Stimulated activated naive CD8-positive, alpha-beta T cell treated with anti-CD3 and anti-CD28 coated beads, Interleukin-15, amount 100 ng/mL, for 72 hours (primary cell): ENCODE measurements at places on chromosomes 13 and 19.

GRCh38 chr19:720345-721160, 11.8 kb downstream of the PALM start:
- DNase-seq = no peak

DNA sequence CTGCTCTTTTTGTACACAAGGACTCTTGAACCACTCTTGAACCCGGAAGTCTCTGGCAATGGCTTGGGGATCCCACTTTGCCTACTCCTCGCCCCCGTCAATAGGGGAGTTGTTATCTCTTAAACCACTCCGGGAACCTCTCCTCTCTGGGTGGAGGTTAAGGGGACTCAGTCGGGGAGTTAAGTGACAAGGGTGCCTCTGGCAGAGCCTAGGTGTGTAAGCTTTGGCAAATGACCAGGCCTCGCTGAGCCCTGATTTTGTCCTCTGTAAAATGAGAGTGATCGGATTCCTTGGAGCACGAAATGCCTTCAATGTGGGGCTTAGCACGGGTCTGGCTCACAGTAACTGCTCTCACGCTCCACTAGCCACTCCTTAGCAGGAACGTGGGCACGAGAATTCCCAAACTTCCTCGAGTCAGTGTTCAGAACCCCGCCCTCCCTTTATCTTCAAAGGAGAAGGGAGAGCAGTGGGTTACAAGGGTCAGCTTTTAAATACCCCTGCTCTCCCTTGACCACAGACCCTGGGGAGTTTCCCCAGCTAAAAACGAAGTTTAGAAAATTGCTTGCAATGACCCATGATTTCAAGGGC, 193.3 kb downstream of the KATNAL1 start:
- no peak for DNase-seq

DNA sequence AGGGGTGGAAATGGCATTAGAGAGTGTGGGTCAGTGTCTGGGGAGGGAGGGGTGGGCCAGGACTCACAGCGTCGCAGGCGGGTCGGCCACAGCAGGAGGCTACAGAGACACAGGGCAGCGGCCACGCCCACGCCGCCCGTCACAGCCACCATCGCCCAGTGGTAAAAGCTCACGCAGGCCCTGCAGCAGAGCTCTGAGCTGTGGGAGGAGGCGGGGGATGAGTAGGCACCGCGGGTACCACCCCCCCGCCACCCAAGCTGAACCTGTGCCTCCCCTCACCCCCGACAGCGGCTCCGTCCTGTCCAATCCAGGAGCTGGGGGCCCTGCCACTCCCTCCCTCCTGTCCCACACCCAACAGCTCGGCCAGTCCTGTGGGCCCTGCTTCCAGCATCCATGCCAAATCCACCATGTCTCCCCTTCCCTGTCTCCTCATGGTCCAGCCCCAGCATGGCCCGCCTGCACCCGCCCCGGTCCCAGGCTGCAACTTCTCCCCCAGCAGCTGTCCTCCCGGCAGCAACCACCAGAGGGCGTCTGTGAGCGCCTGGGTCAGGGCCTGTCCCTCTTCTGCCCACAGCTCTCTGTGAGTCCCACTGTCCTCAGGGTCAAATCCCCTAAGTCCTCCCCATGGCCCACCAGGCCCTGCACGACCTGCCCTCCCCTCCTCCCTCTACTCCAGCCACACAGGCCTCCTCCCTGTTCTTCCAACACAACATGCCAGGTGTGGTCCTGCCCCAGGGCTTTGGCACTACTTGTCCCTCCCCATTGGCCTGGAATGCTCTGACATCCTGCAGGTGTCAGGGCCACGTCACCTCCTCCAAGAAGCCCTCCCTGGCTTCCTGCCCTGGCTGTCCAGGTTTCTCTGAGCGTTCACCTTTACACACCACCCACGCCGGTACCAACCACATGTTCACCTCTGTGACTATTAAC, 6.0 kb downstream of the TEKTIP1 start:
- peak; percentile 79 for DNase-seq

DNA sequence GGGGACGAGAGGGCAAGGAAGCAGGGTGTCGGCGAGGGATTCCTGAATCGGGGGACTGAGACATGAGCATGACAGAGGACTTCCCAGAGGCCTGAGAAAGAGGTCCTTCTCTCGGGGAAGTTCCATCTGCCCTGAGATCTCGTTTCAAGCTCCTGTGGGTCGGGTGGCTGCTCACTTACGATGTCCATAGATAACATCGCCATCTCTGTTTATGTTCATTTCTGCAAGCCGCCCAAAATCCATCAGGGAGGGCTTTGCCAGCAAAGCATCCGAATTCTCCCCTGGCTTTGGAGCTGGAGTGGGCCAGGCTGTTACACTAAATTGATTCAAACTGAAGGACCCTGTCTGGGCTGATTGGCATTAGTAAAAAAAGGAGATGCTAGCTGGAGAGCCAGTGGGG, 5.9 kb downstream of the DMKN start:
- DNase-seq = no peak

GRCh38 chr13:41054212-41054877, 7.0 kb upstream of the WBP4 start:
- peak; percentile 24 for DNase-seq

DNA sequence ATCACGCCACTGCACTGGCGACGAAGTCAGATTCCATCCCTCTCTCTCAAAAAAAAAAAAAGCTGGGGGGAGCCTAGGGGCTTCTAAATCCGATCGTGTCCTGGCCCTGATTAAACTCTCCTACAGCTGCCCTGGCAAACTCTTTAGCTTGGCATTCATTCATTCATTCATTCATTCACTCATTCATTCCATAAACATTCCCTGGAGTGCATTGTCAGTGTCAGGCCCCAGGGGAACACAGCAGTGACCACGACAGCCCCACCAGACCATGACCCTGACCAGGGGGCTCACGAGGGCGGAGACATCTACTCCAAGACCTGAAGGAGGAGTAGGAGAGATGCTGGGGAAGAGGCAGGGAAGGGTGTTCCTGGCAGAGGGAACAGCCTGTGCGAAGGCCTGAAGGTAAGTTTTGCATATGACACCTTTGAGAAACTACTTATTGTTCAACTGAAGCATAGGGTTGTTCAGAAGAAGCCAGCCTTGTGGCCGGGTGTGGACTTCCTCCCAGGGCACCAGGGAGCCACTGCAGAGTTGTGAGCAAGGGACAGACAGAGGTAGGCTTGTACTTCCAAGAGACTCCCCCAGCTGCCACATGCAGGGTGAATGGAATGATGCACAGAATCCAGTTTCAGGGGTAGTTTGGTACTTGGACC, 24.5 kb downstream of the CEACAM16 start:
- DNase-seq = no peak

DNA sequence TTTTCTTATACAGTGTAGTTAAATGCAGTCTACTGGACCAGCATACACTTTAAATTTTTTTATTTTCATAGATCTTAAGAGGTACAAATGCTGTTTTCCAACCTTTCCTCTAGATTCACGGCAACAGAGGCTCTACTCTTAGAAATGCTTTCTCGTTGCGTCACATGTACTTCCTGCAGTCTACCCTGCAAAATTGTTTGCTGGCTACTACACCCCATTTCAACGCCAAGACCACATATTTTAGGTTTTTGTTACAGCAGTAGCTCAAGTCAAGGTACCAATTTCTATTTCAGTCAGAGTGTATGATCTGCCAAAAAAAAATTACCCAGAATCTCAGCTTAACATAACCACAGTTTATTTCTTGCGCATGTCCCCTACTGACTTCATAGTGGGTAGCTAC, 94.1 kb downstream of the TNFSF13B start:
- DNase-seq = no peak

DNA sequence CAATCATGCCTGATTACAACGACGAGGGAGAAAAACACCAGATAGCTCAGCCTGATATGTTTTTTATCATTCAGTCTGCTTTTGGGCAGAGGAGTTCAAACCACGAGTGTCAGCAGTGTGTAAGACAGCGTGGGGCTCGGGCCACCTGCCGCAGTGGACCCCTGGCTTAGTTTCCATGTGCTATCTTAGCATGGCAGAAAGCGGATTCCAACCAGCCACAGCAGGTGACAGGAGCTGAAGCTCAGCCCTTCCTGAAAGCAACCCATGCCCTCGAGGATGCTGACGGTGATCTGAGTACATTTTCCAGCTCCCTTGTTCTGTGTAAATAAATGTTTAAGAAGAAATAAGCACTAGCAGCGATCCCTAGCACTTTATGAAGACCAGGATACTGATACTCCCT, 32.2 kb upstream of the MBNL2 start:
- DNase-seq = no peak

- peak; percentile 79 for DNase-seq
Measured at GRCh38 chr19:53868892-53869804, 1.5 kb downstream of the MYADM start.

GRCh38 chr19:49848938-49849337, 2.0 kb upstream of the PTOV1 start:
- no peak for DNase-seq

- no peak for DNase-seq
Measured at GRCh38 chr19:10003271-10003670, 7.0 kb downstream of the COL5A3 start.

DNA sequence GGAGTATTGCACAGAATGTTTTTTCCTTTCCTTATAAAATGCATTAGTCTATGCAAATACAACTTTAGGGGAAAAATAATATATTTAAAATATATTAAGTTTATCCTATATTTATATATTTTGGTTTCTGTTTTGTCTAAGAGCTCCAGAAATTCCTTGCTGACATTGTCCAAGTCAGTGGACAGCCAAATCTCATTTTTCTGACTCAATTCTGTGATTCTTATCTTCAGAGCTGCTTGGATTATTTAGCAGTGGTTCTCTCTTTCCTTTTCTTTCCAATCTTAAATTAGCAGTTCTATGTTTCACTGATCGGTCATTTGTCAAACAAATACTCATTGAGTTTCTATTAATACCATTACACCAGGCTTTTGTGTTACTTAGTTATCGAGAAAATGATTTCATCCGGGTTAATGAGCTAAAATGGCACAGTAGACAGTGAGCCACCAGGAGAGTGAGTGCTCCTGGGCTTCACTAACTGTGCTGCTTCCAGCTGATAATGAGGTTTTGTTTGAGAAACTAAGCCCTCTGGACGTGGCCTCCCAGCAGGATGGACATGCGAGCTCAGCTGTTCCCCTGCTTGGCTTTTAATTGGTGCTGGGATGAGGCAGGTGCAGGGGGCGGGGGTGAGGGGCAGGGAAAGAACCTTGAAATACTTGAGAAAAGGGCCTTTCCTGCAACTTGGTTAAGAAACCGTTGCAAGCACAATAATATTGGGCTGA, 44.0 kb downstream of the ATP11A start:
- DNase-seq = no peak

GRCh38 chr13:26616126-26616525, 58.6 kb downstream of the WASF3 start:
- DNase-seq = no peak

GRCh38 chr19:51595190-51596175, 24.4 kb downstream of the ZNF175 start:
- no peak for DNase-seq

- no peak for DNase-seq
Measured at GRCh38 chr13:35818633-35819067, 312.5 kb downstream of the DCLK1 start.

GRCh38 chr13:83740622-83741021, 141.7 kb downstream of the SLITRK1 start:
- DNase-seq = no peak

DNA sequence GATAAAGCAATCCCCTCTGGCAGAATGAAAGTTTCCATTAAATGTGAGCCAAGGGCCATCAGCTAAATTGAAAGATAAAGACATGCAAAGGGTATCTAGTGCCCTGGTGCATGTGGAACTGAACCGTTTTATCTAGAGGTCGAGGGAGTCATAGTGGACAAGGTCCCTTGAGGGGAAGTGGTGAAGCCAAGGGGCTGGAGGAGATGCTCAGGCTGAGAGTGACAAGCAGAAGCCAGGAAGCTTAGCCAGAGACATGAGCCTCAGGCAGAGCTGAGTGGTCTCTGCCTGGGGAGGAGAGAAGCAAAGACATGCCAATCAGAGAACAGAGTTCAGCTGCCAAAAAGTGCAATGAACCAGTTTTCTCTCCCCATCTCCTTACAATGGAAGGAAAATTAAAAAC, 68.1 kb upstream of the SLC10A2 start:
- no peak for DNase-seq

GRCh38 chr13:111153977-111154332, 38.8 kb downstream of the ARHGEF7 start:
- no peak for DNase-seq

GRCh38 chr13:102097708-102098107, 304.1 kb downstream of the FGF14 start:
- DNase-seq = no peak

DNA sequence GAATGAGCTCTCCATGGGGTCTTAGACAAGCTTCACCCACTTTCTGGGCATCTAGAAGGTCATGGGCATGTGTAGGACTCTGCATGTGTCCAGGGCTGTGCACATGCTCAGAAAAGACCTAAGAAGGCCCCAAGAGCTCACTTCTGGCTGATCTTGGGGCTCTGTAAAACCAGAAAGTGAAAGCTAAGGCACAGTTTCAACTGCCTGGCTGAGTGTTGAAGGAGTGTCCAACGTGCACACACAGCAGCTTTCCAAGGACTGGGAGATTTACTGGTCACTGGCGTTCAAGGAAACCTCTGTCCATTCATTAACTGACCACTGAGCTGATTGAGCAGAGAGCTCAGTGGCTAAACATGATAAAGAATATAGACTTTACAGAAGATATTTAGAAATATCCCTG, 137.9 kb downstream of the KATNAL1 start:
- DNase-seq = no peak

DNA sequence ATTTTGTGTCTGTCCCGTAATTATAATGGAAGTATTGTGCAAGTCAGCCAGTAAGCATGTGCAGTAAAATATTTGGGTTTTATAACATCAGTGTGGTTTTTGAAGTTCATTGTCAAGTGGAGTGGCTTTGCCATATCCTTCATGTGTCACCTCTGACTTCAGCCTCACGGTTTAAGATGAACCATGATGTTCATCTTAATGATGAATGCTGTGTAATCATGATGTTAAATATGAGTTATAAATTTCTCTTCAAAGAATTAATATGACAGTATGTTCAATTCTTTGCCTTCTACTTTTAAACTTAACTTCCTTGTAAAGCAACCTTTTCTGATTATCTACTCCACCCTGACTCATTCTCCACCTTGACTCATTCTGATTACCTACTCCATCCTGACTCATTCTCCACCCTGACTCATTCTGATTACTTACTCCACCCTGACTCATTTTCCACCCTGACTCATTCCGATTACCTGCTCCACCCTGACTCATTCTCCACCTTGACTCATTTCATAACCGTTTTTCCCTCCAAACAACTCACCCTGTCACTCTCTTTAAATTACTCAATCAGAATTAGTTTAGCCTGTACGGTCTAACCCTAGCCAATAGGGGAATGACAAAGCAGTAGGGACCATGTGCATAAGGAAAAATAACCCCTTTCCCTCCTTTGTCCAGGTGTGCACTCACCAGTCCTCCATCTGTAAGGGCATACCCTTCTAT, 50.3 kb upstream of the ANKRD10 start:
- DNase-seq = peak; percentile 44

DNA sequence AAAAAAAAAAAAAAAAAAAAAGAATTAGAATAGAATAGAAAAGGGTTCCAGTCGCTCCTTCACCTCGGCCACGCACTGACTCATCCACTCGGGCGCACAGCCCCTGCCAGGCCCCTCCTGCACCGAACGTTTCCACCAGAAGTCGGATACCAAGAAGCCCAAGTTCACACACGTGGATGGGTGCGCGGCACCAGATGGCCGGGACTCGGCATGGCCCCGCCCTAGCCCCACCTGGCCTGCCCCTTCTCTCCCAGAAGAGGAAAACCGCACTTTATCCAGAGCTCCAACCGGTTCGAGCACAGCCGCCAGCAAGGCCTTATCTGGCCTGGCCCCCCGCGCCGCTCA, 5.9 kb downstream of the PRR36 start:
- DNase-seq = no peak

GRCh38 chr13:51229731-51230130, 7.5 kb downstream of the FAM124A start:
- no peak for DNase-seq

- no peak for DNase-seq
Measured at GRCh38 chr13:53013113-53013512, 15.5 kb upstream of the OLFM4 start.
